ENCODE measurements at places on chromosomes 5 and 9.
A peak's percentile ranks its signal among the peaks of the same experiment; 100 is the strongest.

- DNase-seq = no peak
Measured at GRCh38 chr5:65893749-65894430, 32.5 kb upstream of the ERBIN start.

- no peak for DNase-seq
Measured at GRCh38 chr5:25002371-25002770, 357.6 kb upstream of the CDH10 start.

DNA sequence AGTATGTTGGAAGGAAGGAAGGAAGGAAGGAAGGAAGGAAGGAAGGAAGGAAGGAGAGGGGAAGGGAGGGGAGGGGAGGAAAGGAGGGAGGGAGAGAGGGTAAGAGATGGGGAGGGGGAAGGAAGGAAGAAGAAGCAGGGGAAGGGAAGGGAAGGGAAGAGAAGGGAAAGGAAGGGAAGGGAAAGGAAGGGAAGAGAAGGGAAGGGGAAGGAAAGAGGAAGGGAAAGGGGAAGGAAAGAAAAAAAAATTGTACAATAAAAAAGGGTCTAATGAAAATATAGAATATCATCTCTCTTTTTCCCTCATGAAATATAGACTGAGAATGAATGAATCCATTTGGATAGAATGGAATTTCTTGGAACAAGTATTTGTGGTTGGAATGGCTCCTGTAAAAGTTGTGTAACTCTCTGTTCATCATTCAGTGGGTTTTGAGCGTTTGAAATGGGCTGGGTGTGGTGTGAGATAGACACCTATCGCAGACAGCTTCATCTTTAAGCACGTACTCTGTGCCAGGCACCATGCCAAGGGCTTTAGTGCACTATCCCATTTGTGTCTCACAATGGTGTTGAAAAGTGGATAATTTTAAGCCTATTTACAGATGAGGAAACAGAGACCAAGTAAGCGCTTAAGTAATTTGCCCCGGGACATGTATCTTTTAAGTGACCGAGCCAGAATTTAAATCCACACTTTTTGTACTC is 11.6 kb upstream of the PAPPA start:
- DNase-seq = no peak

- peak; percentile 42 for DNase-seq
Measured at GRCh38 chr9:35258660-35259474, 97.1 kb downstream of the UNC13B start.

DNA sequence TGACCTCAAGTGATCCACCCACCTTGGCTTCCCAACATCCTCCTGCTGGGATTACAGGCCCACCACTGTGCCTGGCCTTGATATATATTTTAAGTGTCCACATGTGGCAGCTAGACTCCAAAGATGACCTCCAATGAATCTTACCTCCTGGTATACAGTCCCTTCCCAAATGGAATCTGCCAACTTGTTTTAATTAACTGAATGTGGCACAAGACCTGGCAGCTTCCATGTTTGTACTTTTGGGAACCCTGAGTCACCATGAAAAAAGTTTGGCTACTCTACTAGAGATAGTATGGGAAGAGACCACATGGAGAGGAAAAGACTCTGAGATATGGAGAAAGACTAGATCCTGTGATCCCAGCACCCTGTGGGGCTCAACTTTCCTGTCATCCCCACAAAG is 42.5 kb downstream of the CCL28 start:
- DNase-seq = no peak

DNA sequence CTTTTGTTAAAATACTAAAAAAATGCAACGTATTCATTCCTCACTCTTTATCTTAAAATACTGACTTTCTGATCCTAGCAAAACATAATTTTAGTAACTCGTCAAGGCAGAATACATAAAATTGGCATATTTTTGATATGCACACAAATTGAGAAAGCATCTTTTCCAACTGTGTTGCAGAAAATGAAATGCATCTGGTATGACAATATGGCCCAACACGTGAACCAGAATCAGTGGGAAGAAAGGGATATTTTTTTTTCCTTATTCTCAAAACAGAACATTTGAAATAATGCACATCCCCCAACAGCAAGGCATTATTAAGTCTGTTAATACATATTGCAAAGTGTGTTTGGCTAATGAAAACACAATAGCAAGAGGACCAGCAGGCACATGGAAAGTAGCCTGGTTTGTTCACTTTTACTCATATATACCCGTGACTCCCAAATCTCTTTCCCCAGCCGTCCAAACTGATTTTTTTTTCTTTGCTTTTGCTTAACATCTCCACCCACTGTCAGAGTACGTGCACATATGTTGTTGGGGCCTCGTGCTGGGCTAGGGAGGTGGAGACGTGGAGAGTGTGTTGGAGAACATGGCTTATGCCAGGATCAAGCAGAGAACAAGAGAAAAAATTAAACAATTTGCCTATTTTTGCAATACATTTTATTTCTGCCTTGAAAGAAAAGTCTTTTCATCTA is 4.3 kb downstream of the MCTP1 start:
- DNase-seq = no peak

DNA sequence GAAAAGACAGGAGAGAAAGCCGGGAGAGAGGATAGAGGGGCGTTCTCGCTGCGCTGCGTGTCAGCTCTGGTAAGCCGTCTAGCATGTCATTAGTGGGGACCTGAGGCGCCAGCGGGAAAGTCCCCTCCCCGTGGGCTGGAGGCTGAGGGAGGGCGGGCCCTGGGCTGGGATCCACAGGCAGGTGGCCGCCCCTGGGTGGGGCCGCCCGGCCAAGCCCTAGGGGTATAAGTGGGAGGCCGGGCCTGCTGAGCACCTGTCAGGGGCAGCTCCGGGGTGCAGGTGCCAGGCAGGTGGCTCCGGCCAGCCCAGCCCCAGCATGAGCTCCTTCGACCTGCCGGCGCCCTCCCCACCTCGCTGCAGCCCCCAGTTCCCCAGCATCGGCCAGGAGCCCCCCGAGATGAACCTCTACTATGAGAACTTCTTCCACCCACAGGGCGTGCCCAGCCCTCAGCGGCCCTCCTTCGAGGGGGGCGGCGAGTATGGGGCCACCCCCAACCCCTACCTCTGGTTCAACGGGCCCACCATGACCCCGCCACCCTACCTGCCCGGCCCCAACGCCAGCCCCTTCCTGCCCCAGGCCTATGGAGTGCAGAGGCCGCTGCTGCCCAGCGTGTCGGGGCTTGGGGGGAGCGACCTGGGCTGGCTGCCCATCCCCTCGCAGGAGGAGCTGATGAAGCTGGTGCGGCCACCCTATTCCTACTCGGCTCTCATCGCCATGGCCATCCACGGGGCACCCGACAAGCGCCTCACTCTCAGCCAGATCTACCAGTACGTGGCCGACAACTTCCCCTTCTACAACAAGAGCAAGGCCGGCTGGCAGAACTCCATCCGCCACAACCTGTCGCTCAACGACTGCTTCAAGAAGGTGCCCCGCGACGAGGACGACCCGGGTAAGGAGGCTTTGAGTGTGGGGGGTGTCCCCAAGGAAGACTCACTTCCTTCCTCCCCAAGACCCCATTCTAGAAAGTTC is at the start of gene FOXI1:
TSS of gene FOXI1 (plus strand) at position 256 of the 970 bp plus-strand sequence. CDS start at position 317, 61 bp downstream.
- DNase-seq = no peak
